Ascending aorta (tissue), 2 donors: ENCODE measurements at places on chromosomes 13 and 19. TPM values are rescaled to one million over a fixed set of nuclear protein-coding genes. Genes with fewer than 3 reads are reported as not detected.

The IGFL4 gene
- not detected for total RNA-seq

The CIC gene
- total RNA-seq, result 247 TPM

The TPP2 gene
- 21.4 TPM for total RNA-seq

The LRRC4B gene
- total RNA-seq, result 56.0 TPM

The SMARCA4 gene
- 89.5 TPM for total RNA-seq

The TINCR gene
- total RNA-seq, result not detected

The UNC13A gene
- 2.2 TPM for total RNA-seq

The ZNF587B gene
- 7.8 TPM for total RNA-seq

The RUBCNL gene
- total RNA-seq, result 2.4 TPM

The MISP3 gene
- total RNA-seq, result 6.0 TPM

The NBEA gene
- 1.6 TPM for total RNA-seq

The ANKLE1 gene
- not detected for total RNA-seq

The ZNF211 gene
- 9.9 TPM for total RNA-seq

The CGB2 gene
- not detected for total RNA-seq

The PCDH17 gene
- 36.0 TPM for total RNA-seq

The PSG2 gene
- not detected for total RNA-seq

The SIGLEC9 gene
- 0.85 TPM for total RNA-seq

The TTC9B gene
- total RNA-seq, result not detected

The ZNF415 gene
- 1.3 TPM for total RNA-seq

- DNase-seq, result no peak
These were observed 4.1 kb upstream of the CIRBP start for GRCh38 chr19:1264801-1265614.

GRCh38 chr13:21364357-21364756 is 94.7 kb downstream of the ZDHHC20 start:
- DNase-seq, result no peak

DNA sequence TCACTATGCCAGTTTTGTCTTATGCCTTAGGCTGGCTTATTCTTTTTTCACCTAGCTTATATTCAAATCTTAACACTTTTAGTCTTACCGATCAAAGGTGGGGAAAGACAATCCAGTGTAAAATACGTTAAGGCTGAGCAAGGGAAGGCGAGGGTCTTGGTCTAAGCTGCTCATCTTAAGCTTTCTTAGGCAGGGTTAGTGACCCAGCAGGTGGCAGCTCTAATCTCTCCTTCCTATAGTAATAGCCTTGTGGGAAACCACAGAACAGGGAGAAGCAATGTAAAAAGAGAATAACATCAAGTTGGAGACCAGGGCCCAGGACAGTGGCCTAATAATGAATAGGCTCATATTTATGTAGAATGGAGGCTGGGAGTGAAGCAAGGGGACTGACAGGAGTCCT is 45.9 kb downstream of the COG3 start:
- DNase-seq, result no peak

GRCh38 chr13:51534041-51534817 is 50.0 kb upstream of the WDFY2 start:
- DNase-seq, result peak; percentile 69

DNA sequence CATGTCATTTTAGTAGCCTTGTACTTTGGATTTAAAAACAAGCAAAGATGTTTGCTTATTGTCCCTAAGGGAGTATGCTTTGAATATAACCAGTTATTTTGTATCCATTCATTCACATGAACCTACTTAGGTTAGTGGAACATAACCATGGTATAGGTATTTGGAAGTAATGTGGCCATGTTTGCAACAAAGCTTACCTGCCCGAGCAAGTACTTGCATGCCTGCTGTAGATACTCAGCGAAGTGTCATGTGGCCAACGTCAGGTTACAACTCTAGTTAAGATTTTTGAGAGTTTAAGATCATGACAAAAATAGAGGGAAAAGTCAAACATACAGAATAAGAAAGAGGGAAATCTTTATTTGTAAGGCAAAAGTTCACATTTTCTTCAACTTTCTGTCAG is 57.2 kb downstream of the COG6 start:
- no peak for DNase-seq

DNA sequence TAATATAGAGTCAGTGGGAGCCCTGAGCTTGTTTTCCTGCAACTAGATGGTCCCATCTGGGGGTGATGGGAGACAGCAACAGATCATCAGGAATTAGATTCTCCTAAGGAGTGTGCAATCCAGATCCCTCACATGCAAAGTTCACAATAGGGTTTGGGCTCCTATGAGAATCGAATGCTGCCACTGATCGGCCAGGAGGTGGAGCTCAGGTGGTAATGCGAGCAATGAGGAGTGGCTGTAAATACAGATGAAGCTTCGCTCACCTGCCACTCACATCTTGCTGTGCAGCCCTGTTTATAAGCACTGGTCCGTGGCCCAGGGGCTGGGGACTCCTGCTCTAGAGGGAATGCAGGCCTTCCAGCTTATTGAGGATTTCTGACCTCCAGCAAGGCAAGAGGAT is 5.7 kb downstream of the ZNF558 start:
- no peak for DNase-seq

- DNase-seq, result no peak
These were observed 54.7 kb upstream of the URAD start for GRCh38 chr13:28043224-28043623.

DNA sequence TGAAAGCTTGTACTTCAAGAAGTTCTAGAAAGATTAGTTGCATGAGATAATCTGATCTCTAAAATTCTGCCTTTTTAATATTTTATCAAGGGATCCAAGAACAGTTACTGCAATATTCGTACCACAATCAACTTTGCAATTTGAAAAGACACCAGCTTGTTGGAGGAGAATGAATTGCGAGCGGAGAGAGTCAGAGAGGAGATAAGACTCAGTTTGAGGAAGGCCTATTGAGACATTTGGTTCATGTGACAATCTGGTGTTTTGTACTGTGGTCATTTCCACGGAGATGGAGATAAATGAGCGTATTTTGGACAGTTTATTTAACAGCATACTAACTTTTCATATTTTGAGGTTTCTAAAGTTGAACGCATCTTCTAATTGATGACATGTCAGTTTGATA is 1276.0 kb downstream of the EFNB2 start:
- no peak for DNase-seq

DNA sequence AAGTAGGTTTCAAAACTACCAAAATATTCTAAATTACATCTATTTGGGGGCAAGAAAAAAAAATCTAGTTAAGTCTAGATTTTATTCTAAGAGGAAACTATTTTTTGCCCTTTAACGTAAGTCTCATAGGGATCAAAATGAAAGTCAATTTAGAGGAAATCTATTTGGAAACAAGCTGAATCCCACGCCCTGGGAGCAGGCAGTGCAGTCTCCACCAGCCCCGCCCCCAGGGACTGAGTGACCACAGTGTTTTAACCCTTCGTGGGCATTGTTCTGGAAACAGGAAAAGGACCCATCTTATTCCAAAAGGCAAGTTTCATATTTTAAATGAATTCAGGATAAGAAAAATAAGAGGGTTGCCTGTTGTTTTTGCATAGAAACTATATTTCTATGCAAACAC is 209.7 kb downstream of the SPRY2 start:
- peak; percentile 78 for DNase-seq

DNA sequence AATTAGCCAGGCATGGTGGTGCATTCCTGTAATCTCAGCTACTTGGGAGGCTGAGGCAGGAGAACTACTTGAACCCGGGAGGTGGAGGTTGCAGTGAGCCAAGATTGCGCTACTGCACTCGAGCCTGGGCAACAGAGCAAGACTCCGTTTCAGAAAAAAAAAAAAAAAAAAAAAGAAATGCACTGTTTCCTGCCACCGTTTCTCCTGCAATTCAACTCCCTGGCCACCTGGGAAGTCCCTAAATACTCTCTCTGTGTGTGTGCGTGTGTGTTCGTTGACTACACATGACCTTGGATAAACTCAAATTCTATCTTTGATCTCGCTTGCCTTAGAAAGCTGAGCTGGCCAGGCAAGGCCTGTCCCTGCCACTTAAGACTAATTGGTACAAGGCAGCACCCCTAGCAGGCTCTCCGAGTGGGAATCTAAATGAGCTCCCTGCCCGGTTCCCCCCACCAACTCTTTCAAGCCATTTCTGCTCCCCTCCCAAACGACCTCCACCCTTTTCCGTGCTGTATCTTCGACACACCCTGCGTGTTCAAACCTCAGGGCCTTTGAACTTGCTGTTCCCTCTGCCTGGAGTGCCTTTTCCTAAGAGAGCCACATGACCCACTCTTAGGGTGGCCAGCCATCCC is 5.2 kb upstream of the BCAT2 start:
- no peak for DNase-seq

GRCh38 chr13:70162141-70162540 is 53.9 kb upstream of the KLHL1 start:
- no peak for DNase-seq

- DNase-seq, result no peak
These were observed at the start of gene SIGLEC8 for GRCh38 chr19:51458051-51458645. TSS of gene SIGLEC8 (minus strand) at chr19:51458454. CDS start at chr19:51458387, 67 bp downstream.

DNA sequence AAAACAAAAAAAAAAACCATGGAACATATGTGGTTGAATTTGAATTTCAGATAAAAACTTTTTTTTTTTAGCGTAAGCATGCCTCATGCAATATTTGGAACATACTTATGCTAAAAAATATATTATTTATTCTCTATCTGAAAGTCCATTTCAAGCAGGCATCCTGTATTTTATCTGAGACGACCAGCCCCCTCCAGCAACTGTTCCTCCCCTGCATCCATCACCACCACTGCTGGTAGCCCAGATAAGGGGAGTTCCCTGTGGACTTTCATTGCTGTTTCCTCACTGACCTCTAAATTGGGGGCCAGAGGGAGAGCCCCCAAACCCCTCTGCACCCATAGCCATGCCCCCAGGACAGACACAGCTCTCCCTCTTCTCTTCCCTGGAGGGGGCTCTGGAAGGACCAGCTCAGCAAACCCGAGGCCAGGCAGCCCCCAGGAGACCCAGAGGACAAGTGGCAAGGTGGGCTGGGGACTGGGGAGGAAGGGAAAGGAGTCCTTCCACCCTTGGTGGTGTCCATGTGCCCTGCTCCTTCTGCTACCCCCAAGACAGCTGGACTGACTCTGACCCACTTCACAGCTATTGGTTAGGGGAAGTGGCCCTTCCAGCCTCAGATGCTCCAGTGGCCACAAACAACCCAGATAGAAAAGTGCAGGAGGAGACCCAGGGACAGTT is 6.6 kb upstream of the SIGLEC12 start:
- no peak for DNase-seq

DNA sequence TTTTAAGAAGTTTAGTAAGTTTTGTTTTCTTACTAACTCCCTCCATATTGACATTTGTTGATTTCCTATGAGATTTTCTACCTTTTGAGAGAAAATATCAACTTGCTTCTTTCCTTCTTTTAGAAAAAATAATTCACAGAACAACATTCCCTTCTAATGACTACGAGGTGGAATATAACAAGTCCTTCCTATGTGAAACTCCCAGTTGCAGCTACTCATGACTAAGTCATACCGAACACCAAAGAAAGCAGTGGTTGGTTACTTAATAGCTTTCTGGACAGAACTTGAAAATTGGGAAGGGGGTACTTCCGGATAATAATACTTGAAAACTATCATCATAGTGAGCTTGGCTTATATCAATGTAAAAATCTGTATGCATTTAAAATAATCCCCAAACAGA is 144.8 kb downstream of the DACH1 start:
- DNase-seq, result no peak

GRCh38 chr13:77563111-77563510 is 27.6 kb downstream of the SCEL start:
- DNase-seq, result no peak

GRCh38 chr13:19681517-19681916 is 48.1 kb downstream of the MPHOSPH8 start:
- DNase-seq, result no peak

- no peak for DNase-seq
These were observed 74.4 kb downstream of the FOXO1 start for GRCh38 chr13:40592035-40592434.

DNA sequence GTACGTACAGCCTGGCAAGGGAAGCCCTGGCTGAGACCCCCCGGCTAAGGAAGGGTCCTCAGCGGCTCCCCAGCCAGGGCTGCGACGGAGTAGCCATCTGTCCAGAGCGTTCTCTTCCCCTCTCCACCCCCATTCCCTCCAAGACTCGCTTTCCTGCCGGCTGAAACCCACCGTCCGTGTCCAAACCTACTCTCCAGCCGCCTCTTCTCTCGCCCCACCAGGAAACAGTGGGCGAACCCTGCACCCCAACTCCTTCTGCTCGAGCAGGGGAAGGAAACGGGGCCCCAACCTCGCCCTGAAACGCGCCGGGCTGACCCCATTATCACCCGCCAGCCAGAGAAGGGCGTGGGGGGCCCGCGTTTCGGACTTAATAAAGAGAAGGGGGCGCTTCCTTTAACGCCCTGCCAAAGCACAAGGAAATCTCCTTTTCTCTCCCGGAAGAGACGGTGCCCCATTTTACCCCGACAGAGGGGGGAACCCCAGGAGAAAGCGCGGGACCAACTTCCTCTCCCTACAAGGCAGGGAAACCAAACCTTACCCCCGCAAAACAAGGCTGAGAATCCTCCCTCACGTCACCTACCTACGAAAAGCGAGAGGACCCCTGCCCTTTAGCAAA is 2.5 kb downstream of the ZC3H4 start:
- no peak for DNase-seq
